ENCODE measurements at places on chromosomes 2 and 18. TPM values are rescaled to one million over a fixed set of nuclear protein-coding genes. Genes with fewer than 3 reads are reported as not detected.

The MC4R gene
- total RNA-seq: not detected

The GKN1 gene
- total RNA-seq: not detected

The KIAA1328 gene
- total RNA-seq: 7.5 TPM

The RTN4 gene
- 218 TPM for total RNA-seq

The POTEJ gene
- total RNA-seq: 0.65 TPM

The UGT1A7 gene
- total RNA-seq: not detected

The PRKD3 gene
- 82.2 TPM for total RNA-seq

The ACTR1B gene
- total RNA-seq: 64.3 TPM

The MPHOSPH10 gene
- 21.2 TPM for total RNA-seq

The CIB4 gene
- not detected for total RNA-seq

The OR6B2 gene
- total RNA-seq: not detected

The HDLBP gene
- total RNA-seq: 753 TPM

The SSB gene
- 98.4 TPM for total RNA-seq

The TRPM8 gene
- total RNA-seq: not detected

The MRPS5 gene
- 34.5 TPM for total RNA-seq

The SCN9A gene
- 0.96 TPM for total RNA-seq

The CCDC74B gene
- total RNA-seq: 2.9 TPM

The IGFBP5 gene
- 0.65 TPM for total RNA-seq

The GPD2 gene
- total RNA-seq: 42.1 TPM

The OTOS gene
- total RNA-seq: not detected

The SIX3 gene
- total RNA-seq: not detected

The GREB1L gene
- 6.0 TPM for total RNA-seq
